ENCODE measurements at places on chromosomes 16 and 17.
A peak's percentile ranks its signal among the peaks of the same experiment; 100 is the strongest.

- peak; percentile 50 for DNase-seq
These were observed at the start of gene TBX21 for GRCh38 chr17:47733047-47733673. Gene TBX21 (plus strand): TSS chr17:47733236. CDS start chr17:47733455, 219 bp downstream.

GRCh38 chr17:8059131-8059530 is 20.3 kb downstream of the ALOX15B start:
- no peak for DNase-seq

DNA sequence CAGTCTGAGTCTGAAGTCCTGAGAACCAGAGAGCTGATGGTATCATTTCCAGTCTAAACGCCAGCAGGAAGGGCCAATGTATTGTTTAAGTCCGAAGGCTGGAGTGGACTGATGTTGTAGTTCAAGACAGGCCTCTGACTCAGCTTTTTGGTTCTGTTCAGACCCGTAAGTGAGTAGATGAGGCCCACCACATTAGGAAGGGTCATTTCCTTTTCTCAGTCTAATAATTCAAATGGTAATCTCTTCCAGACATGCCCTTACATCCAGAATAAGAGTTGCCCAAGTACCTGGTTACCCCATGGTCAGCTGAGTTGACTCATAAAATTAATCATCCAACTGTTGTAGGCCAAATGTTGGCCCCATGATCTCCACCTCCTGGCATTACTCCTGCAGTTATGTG is 442.6 kb upstream of the HSBP1 start:
- no peak for DNase-seq

GRCh38 chr17:79632432-79632735 is 21.5 kb upstream of the RBFOX3 start:
- DNase-seq = no peak

DNA sequence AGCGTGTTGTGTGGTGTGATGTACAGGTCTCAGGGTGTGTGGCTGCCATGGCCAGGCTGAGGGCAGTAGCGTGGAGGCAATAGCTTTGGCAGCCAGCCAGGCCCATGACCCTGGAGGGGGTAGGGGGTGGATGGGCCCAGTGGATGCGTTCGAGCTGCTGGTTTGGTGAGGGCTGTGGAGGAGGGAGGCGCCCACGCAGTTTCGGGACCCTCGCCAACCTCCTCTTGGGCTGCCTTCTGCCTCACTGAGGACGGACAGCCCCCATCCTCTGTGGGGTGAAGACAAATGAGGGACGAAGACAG is 238.6 kb upstream of the GSE1 start:
- DNase-seq = no peak

DNA sequence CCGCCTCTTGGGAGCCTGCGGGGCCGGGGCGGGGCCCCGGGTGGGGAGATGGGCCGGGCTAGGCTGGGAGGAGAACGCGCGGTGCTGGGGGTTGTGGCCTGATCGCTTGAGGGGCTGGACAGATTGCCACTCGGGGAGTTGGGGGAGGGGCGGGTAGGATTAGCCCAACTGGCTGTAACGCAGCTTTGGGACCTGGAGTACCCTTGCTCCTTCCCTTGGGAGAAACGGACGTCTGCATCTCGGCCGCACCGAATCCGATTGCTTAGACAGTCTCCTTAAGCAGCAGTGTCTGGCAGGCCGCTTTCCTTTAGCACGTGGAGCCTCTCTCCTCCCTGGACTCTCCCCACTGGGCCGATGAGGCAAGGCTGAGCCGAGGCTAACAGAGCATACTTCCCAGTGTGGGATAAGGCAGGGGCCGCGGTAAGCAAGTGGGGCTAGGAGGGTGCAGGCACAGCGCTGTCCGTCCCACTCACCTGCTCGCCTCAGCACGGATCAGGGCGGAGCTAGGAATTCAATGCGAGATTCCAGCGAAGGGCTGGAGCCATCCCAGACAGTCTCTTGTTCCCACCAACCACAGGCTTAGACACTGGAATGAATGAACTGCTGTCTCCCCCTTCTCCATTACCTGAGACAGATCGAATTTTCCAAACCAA is 540 bp upstream of the ACLY start:
- DNase-seq = peak; percentile 19

DNA sequence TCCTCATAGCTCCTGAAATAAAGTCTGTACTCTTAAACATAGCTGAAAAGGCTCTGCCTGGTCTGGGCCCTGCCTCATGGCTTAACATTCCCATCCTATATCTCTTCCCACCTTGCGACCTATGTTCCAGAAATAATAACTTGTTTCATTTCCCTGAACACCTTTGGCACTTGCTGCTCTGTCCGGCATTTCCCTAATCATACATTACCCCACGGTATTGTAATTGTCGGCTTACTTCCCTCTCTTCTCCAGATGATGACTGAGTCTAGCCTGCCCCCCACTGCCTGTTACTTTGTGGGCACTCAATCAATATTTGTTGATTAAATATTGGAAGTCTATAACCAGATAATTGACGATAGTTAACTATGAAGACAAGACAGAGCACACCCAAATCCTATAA is 23.3 kb upstream of the SUPT4H1 start:
- DNase-seq = no peak

GRCh38 chr16:16083421-16084156 is 134.2 kb downstream of the ABCC1 start:
- DNase-seq = no peak

GRCh38 chr17:64177311-64178010 is 47.5 kb upstream of the ERN1 start:
- DNase-seq = no peak

- no peak for DNase-seq
These were observed 65.7 kb upstream of the MED13 start for GRCh38 chr17:62130739-62131138.

DNA sequence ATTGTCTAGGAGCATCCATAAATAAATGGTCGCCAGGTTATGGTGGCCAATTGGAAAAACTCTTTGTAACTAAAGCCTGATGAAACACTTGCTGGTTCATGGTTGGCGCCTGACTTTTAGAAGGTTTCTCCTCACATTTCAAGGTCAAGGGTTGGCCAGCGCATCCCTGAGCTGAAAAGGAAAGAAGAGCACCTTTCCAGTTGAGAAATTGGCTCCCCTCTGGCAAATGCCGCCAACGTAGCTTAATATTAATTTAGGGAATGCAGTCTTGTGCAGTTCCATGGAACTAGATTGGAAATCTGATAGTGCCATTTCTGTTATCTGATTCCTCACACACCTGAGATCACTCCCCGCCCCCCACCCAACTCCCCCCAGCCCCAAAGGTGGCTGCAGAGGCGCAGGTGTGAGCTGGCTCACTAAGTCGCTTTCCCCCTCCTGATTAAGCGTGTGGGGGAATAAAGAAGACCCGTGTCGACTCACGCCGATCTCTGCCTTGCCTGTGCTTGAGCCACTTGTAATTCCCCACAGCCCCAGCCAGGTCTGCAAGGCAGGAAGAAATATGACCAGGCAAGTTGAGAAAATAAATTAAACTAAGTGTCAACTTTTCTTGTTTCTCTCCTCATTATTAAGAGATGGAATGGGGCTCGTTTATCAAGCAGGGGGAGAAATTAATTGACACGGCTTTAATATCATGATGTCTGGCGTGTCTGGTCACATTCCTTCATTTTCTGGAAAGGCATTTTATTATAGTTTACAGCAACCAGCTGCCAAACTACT is 157.7 kb downstream of the CCDC182 start:
- DNase-seq = no peak

GRCh38 chr17:44037471-44037870 is 22.7 kb upstream of the TMEM101 start:
- no peak for DNase-seq

- DNase-seq = no peak
These were observed 4.8 kb downstream of the TNFAIP1 start for GRCh38 chr17:28340374-28340773.

DNA sequence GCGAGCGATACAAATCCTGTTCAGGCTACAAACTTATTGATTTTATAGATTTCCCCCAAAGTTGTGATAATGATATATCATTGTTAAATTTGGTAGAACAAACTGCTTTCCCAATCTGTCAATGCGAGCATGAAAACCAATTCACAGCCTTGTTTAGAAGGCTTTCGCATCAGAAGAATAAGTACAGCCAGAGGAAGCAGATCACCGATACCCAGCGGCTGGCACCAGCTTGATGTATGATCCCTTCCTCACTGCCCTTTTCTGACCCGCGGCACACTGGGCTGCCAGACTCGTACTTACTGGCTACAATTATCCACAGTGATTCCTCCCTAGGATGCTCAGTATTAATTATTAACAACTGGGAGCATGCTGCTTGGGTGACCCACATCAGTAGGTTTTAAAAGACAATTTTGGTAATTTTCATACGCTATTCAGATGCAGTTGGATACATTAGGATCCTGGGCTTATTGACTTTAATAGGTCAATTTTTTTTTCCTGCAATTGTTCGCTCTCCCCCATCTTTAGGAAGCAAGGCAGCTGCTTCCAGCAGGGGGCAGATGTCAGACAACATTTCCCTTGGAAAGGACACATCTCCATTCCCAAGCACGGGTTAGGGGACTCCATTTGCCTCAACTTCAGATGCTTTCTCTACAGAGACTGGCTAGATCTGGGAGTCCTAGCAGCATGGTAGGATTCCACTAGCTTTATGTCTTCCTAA is 582.7 kb upstream of the PSMD7 start:
- no peak for DNase-seq

DNA sequence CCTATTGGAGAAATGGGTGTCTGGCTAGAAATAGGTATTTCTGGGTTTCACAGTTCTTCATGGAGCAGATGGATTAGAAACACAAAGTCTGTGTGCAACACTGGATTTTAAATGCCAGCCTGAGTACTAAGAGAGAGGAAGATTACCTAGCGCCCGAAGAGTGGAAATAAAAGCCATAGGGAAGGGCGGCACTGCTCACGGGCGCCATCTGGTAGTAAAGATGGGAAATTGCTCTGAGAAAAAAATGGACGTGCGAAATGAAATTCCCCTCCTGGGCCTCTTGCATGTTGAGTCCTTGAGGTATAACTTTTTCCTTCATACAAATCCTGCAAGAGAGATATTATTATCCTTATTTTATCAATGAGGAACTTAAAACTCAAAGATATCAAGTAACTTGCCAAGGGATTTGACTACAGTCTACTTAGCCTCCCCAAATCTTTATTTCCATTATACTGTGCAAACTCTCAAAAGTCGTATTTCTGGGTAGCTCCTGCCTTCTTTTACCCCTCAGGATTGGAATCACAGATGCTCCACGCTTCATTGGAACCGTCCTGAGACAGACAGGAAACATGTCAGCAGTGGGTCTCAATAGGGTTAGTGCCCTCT is 72.8 kb downstream of the MMD start:
- peak; percentile 39 for DNase-seq

DNA sequence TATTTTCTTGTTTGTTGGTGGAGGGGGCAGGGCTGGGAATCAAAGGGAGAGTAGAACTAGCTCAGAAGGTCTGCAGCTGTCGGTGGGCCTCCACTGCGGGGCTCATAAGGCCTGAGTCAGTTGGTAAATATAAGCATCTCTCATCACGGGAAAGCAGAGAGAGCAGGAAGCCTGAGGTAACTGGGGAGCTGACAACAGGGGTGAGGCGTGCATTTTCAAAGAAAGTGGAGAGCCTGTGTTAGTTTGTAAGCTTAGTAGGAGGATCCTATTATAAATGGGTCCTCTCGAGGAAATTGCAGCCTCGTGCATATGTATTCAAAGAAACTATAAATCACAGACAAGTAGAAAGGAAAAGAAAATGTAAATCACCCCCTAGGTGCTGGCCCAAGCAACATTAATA is 221.0 kb upstream of the CDH13 start:
- no peak for DNase-seq

DNA sequence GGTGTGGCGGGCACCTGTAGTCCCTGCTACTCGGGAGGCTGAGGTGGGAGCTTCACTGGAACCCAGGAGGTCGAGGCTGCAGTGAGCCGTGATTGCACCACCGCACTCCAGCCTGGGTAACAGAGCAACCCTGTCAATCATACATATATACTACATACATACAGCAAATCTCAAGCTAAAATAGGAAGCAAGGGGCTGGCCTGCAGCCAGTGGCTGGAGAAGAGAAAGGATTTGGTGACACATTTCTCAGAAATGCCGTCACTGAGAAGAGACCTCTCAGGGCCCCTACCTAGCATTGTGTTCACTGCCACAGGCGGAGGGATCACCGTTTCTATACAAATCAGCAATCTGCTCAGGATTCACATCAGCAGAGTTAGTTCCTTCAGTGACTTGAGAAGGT is 16.9 kb downstream of the NARF start:
- no peak for DNase-seq

DNA sequence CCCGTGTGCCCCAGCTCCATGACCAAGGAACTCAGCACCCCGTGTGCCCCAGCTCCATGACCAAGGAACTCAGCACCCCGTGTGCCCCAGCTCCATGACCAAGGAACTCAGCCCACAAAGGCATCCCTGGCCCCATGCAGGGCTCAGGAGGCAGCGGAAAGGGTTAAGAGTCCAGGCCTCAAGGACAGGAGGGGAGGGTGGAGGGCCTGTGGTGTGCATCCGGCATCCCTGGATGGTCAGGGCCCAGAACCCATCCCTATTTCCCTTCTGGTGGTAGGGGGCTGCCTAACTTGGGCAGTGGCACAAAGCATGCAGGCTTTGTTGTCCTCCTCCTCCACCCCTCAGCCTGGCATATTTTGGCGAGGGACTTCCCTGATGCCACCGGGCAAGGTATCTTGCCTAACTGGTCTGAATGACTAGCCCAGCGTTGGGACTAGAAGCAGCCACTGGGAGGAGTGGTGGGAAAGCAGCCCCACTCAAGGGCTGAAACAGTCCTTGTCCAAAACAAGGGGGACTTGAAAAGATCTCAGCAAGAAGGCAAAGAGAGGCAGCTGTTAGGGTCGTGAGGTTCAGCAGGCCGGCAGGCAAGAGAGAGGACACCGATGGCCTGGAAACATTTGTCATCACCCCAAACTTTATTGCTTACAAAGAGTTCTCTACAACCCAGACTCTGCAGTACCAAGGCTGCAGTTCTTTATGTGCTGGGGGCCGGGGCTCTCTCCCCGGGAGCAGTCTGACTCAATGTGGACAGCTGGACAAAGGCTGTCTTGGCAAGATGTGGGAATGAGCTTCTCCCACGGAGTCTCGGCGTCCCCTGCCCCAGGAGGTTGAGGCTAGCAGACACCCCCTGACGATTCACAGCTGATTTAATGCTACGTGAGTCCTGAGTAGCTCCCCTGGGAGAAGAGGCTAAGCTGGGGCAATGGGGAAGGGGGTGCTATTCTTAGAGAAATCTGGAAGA is 902 bp upstream of the SPATA32 start:
- no peak for DNase-seq

DNA sequence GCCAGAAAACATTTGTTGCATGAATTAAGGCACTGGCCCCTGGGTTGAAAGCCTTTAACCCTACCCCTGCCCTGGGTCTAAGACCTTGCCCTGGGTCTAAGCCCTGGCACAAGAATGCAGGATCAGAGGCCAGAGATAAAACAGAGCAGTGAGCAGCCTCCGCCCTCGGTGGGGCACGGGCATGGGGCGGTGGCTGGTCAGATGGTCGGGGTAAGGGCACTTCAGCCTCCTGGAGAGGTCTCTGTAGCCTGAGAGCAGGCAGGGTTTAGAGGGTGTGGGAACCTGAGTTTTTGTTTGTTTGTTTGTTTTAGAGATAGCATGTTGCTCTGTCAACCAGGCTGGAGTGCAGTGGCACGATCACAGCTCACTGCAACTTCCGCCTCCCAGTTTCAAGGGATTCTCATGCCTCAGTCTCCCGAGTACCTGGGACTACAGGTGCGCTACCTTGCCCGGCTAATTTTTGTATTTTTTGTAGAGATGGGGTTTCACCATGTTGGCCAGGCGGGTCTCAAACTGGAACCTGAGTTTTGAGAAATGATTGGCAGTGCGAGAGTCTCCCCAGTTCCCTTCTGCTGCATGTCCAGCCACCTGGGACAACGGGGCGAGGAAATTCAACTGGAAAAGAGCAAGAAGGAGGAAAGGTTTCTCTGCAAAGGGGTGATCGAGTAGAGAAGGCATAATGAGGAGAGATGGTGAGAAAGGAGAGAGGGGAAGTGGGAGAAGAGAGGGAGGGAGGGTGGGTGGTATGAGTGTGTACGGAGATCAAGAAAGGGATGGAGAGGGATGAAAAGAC is 27.7 kb downstream of the TNS4 start:
- DNase-seq = no peak
